T-helper 17 cell (primary cell): ENCODE measurements at places on chromosomes 12 and 14.

DNA sequence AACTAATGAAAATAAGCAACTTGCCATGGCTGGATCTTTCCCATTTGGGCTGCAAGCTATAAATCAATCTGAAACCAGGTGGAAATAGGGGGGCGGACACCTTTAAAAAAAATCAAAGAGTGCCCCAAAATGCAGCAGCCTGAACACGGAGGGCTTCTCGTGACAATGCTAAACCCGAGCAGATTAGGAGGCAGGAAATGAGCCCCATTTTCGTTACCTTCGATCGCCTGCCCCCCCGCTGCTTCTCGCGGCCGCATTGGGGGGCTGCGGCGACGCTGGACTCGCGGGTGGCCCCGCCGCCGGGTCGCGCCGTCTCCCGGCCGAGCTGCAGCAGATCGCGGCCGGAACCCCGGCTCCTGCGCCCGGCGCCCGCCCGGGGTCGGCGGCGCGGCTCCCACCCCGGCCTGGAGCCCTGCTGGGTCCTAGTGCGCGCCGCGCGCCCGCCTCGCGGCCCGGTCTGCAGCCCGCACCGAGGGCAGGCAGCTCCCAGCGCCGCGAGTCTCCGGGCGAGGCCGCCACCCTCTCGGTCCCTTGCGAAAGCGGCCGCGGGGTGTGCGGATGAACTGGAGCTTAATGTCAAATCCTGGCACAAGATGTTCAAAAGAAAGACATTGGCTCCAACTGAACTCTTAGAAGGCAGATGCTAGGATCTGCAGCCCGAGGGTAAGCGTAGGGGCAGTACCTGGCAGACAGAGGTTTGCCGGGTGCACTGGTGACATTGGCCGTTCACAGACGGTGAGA lies 201.9 kb upstream of the FOXN3 start:
- DNase-seq, result peak; percentile 54

DNA sequence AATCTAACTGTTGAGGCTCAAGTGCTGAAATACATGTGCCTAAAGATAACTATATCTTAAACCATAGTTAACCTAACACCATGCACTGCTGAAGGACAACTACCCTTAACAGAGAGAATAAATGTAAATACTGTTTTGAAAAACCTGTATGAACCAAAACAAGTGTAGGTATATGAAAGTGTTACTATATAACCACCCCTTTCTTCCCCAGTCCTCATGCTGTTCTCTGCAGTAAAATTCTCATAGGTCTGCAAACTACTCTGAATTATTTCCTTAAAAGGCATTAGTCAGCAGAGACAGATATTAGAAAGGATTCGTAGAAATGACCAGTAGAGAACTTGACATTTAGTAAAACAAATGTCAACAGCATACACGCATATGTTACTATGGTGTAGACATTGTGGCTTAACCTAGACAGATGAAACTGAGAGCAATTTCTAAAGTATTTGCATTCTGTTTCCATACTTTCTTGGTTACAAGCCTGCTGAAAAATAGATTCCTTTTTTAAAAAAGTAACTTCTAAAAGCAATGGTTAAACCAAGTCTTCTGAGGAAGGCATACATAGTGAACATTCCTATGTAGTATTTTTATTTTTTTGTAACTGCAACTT lies 13.9 kb downstream of the CSRP2 start:
- no peak for DNase-seq

DNA sequence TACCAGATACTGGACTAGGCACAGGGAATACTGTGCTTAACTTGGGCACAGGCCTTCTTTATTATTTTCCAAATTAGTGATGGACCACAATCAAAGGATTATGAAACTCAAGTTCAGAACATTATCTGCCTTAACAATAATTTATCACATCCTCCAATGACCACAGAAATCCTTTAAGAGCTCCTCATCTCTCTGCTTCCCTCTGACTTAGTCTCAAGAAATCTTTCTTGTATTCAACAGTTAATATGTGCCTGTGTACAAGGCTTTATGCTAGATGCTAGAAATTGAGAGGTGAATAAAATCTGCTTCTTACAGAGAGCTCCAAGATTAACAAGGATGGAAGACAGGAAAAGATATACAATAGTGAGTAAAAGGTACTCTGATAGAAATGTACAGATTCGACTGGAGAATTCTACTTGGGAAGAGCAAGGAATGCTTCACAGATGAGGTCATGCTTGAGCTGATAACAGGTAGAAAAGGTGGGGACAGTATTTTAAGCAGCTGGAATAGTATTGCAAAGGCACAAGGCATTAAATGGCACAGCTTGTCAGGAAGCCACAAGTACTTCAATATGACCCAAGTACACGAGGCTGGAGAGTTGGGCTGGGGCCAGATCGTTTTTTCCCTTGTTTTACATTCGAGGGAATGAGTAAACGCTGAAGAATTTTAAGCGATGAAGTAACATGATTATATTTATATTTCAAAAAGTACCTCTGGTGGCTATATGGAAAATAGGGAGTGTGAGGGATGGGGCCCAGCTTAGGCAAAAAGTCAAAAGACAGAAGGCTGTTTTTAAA lies 55.1 kb upstream of the ARID2 start:
- no peak for DNase-seq

DNA sequence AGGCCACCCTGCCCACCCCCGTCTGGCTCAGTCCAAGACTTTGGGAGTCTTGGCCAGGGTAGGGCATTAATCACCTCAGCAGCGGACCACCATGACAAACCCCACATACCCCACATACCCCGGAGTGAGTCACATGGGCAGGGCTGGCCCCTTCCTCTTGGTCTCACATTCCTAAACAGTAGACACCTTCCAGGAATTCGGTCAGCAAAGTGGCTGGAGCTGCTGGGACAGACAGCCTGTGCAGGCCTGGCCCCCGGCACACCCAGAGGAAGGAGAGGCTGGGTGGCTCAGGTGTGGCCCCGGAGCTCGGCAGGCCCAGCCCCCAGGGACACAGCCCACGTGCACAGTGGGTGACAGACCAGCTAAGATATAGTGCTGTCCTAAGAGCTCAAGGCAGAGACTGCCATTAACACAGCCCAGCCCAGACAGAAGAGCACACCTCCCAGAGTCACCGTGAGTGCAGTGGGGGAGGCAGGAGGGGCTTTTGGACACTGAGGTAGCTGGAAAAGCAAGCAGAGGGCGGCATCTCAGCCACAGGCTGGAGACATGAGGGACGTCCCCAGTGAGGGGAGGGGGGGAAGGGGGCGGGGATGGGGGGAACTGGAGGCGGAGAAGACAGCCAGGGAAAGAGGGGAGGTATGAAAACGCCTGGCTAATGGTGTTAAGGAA lies 24.0 kb downstream of the CCDC85C start:
- no peak for DNase-seq

DNA sequence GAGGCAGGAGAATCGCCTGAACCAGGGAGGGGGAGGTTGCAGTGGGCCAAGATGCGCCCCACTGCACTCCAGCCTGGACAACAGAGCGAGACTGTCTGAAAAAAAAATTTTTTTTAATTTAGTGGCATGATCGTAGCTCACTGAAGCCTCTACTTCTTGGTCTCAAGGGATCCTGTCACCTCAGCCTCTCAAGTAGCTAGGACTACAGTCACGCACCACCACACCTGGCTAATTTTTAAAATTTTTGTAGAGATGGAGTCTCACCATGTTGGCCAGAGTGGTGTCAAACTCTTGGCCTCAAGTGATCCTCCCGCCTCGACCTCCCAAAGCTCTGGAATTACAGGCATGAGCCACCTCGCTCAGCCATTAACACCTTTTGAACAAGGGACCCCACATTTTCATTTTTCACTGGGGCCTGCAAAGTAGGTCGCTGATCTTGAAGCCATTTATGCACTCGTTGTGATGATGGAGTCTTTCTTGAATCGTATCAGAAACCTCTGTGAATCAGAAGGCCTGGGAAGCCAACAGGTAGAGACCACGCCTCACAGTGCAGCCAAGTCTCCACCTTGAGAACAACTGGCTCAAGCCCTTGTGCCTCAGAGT lies 5.9 kb downstream of the HCAR1 start:
- no peak for DNase-seq

- no peak for DNase-seq
These were observed 3.2 kb upstream of the KRT7 start for GRCh38 chr12:52229836-52230343.

- DNase-seq, result no peak
These were observed 63.9 kb upstream of the PTGR2 start for GRCh38 chr14:73787486-73788316.

DNA sequence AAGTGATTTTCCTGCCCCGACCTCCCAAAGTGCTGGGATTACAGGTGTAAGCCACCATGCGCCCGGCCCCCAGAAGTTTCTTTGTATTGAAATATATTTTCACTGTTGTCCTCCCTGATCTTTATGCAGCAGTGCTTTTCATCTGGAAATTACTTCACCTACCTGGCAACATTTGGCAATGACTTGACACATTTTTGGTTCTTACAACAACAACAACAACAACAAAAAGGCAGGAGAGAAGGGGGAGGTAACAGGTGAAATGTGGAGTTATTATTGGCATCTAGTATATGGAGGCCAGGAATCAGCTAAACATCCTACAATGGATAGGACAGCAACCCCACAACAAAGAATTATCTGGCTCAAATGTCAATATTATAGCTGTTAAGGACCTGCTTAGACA lies 13.9 kb downstream of the FANCM start:
- no peak for DNase-seq

- no peak for DNase-seq
These were observed 232.4 kb downstream of the AKAP6 start for GRCh38 chr14:32561520-32561919.

DNA sequence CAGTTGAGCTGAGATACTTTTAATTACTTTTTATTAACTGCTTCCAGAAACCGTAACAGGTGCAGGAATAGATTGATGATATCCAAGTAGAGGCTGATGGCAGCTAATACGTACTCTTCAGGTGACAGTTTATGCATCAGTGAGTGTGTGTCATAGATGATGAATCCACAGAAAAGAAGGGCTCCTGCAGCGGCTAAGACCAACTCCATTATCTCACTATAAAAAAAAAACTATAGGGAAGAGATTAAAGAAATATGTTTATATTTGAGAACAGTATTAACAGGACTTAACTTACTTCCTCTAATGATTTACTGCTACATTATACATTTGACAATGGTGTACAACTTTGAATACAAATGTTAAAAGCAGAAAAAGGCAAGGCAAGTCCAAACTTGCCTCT lies 7.4 kb upstream of the LLPH start:
- no peak for DNase-seq

- DNase-seq, result no peak
These were observed 30.5 kb downstream of the DPF3 start for GRCh38 chr14:72863216-72864006.

DNA sequence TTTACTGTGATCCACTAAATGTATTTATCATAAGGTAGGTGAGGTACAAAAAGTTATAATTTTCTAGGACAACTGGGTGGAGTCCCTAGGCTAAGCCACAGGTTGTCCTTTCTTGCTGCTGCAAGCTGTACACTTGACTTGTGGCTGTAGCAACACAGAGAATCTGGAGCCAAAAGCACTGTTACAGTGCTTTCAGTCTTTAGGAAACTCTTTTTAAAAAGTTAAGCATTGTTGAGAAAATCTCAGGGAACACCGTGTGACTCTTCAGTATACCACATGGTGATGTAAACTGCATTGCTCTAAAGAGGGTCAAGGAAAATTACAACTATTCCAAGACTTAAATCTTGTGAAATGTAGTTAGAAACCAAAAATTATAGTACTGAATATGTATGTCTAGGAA lies 11.4 kb downstream of the SLC15A5 start:
- DNase-seq, result no peak

GRCh38 chr14:76836029-76836630 lies 9.9 kb downstream of the LRRC74A start:
- no peak for DNase-seq

DNA sequence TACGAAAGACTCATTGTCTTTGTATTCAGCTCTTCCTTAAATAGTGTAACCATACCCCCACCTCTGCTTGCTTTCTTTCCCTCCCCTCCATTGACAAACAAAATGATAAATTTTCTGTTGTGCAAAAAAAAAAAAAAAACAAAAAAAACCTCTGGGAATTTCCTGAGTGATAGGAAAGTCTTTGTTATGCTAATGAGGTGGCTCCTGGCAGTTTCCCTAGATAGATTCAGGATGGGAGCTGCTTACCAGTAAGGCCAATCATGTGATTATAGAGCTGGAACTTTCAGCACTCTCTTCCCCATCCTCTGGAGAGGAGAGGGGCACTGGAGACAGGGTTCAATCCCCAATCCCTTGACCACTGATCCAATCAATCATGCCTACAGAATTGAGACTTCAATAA lies 120.5 kb downstream of the NUAK1 start:
- DNase-seq, result no peak

DNA sequence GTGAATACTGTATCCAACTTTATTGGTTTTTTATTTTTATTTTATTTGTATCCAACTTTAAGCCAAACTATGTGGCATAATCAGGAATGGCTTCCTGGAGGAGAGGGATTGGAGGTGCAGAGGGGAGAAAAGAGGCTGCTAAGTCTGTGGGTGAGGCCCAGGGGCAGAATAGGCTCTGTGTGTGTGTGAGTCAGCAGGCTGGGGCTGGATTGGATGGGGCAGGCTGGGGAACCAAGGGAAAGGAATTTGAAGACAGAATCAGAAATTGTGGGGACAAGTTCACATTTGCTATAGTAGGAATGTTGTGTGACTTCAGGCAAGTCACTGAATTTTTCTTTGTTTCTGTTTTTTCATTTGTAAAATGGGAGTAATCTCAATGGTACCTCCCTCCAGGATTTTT lies 12.8 kb upstream of the RILPL1 start:
- DNase-seq, result no peak

DNA sequence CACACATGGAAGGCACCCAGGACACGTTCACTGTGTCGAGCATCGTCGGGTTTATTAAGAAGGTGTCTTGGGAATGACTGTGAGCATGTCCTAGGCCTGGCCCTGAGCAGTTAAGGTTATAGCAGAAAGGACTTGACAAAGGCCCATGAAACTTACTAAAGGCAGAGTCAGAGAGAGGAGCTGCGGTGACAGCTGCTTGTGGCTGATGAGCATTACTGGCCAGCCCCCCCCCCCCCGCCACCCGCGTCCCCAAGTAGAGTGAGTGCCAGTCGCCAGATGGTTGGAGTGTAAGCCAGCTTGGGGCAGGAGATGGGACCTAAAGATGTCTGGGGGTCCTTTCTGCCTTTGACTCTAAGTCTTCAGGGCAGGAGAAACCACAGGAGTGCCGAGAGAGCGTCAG lies 169.9 kb downstream of the TSPAN9 start:
- no peak for DNase-seq

DNA sequence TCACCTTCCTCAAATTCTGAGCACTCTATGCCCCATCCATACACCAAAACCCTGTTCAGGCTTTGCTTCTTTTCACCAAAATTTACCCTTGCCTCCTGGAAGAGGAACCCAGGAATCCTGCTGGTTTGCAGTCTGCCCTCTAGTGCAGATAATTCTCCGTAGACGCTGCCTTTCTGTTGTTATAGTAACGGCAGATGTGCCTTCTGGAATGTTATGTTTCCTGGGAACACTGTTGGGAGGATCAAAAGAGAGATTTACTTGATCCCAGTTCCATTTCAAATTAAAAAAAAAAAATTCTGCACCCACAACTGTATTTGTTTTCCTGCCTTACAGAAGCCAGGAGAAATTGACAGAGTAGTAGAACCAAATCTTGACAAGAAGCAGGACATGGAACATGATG lies 104.2 kb upstream of the RMST start:
- no peak for DNase-seq
